Stimulated activated naive B cell treated with anti-CD40 and anti-IgM and Interleukin-4, amounts not matched to agents 10 μg/mL and 1 μg/mL and 100 μg/mL, for 72 hours (primary cell): ENCODE measurements at places on chromosomes 6 and 20.

DNA sequence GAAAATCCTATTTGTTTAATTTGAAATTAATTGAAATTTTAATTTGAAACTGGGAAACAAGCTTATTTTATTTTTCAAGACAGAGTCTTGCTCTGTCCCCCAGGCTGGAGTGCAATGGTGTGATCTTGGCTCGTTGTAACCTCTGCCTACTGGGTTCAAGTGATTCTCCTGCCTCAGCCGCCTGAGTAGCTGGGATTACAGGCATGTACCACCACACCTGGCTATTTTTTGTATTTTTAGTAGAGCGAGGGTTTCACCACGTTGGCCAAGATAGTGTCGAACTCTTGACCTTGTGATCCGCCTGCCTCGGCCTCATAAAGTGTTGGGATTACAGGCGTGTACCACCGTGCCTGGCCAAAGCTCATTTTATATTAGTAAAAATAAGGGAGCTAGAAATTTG is 4.2 kb downstream of the SRSF3 start:
- H3K27ac ChIP-seq, result no peak overlapping the region
- peaks cover 65% of the 10 kb centered on the region for H3K36me3 ChIP-seq
- no peaks in the 10 kb centered on the region for H3K27me3 ChIP-seq
- H3K4me1 ChIP-seq, result peaks cover 28% of the 10 kb centered on the region

DNA sequence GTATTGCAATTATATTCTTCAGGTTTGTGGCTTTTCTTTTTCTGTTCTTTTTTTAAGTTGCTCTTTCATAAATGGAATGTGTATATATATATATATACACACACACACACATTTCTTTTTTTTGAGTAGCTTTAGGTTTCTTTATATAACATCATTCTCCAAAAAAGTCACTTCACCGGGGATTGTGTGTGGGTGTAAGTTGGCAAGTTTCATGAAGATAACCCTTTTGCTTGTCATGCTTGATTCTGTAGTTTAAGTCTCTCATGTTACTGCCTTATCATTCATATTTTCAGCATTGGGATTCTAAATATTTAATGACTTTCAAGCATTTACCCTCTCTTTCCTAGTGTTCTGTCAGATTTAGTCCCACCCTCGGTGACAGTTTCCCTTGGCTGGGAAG is 181.0 kb downstream of the FARS2 start:
- no peaks in the 10 kb centered on the region for H3K27me3 ChIP-seq
- DNase-seq, result no peak
- H3K4me1 ChIP-seq, result peaks cover 5% of the 10 kb centered on the region

GRCh38 chr20:52704553-52704952 is 267.6 kb upstream of the TSHZ2 start:
- no peak for DNase-seq
- H3K36me3 ChIP-seq, result no peaks in the 10 kb centered on the region
- no peak overlapping the region for H3K27ac ChIP-seq
- H3K4me3 ChIP-seq, result no peak overlapping the region

- no peak overlapping the region for H3K27ac ChIP-seq
- H3K36me3 ChIP-seq, result peaks cover 4% of the 10 kb centered on the region
- H3K4me3 ChIP-seq, result no peak overlapping the region
- DNase-seq, result no peak
These were observed 2.4 kb downstream of the CEP85L start for GRCh38 chr6:118648866-118649554.

GRCh38 chr6:80347101-80347500 is 240.6 kb downstream of the BCKDHB start:
- DNase-seq, result no peak
- H3K27ac ChIP-seq, result no peak overlapping the region
- H3K27me3 ChIP-seq, result no peaks in the 10 kb centered on the region
- no peaks in the 10 kb centered on the region for H3K4me1 ChIP-seq
- H3K36me3 ChIP-seq, result no peaks in the 10 kb centered on the region

DNA sequence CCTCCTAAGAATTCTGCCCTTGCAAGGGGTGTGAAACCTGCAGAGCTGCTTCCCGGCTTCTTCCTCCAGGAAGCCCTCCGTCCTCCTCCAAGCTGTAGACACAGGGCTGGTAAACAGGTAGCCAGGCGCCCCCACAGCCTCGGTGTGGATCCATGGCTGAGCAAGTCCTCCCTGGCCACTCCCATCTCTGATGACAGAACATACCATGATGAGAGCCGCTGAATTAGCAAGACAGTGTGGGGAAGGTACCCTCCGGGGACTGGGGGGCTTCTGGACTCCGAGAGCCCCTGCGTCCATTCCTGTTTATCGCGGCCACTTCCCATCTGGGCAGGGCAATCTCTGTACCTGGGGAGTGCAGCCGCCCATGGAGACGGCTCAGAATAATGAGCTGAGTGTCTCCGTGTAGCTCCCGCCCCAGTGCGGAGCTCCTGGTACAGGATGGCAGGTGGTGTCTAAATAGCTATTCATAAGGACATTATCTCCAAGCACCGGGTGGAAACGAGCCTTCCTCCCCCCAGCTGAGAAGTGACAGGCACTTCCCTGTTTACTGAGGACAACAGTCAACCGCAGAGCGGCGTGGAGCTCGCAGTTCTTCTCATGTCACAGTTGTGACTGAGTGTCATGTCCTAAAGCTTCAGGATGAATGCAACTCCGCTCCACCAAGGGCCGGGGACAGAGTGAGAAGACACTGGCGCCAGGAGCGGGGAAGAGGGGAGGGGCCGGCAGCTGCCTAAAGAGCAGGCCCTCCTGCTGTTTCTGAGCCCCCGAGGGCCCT is 22.7 kb upstream of the NTSR1 start:
- peaks cover 9% of the 10 kb centered on the region for H3K36me3 ChIP-seq
- H3K4me1 ChIP-seq, result peaks cover 22% of the 10 kb centered on the region
- H3K4me3 ChIP-seq, result no peak overlapping the region

DNA sequence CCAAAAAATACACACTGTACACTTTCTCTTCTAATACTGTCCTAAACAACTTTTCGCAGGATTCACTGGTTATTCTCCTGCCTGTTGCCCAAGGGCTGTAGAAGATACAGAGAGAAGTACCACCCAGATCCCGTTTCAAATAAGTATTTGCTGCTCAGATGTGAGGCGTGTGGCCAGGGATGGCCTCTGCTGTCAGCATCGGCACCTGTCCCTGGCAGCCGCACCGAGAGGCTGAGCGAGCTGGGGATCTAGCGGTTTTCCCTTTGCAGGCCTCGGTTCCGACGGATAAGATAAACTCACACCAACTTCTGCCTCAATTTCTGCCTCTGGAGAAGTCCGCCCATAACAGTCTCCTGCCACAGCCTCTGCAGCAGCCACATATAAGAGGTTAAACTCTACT is 685.2 kb upstream of the AGPAT4 start:
- H3K4me1 ChIP-seq, result no peaks in the 10 kb centered on the region
- H3K27ac ChIP-seq, result no peak overlapping the region
- no peak for DNase-seq
- H3K4me3 ChIP-seq, result no peak overlapping the region

GRCh38 chr20:19543101-19543500 is 215.0 kb upstream of the RIN2 start:
- H3K36me3 ChIP-seq, result no peaks in the 10 kb centered on the region
- peaks cover 7% of the 10 kb centered on the region for H3K27me3 ChIP-seq
- H3K4me1 ChIP-seq, result no peaks in the 10 kb centered on the region
- no peak overlapping the region for H3K27ac ChIP-seq
- no peak for DNase-seq
- no peak overlapping the region for H3K4me3 ChIP-seq

DNA sequence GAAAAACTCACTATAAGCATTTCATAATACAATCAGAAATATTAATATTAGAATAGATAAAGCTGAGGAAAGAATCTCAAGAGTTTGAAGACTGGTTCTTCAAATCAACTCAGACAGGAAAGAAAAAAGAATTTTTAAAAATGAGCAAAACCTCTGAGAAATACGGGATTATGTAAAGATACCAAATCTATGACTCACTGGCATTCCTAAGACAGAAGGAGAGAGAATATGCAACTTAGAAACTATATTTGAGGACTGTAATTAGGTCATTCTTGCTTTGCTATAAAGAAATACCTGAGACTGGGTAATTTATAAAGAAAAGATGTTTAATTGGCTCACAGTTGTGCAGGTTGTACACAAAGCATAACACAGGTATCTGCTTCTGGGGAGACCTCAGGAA is 665.1 kb downstream of the RNF144B start:
- no peaks in the 10 kb centered on the region for H3K27me3 ChIP-seq
- H3K36me3 ChIP-seq, result no peaks in the 10 kb centered on the region
- H3K4me3 ChIP-seq, result no peak overlapping the region
- DNase-seq, result no peak
- H3K4me1 ChIP-seq, result no peaks in the 10 kb centered on the region

DNA sequence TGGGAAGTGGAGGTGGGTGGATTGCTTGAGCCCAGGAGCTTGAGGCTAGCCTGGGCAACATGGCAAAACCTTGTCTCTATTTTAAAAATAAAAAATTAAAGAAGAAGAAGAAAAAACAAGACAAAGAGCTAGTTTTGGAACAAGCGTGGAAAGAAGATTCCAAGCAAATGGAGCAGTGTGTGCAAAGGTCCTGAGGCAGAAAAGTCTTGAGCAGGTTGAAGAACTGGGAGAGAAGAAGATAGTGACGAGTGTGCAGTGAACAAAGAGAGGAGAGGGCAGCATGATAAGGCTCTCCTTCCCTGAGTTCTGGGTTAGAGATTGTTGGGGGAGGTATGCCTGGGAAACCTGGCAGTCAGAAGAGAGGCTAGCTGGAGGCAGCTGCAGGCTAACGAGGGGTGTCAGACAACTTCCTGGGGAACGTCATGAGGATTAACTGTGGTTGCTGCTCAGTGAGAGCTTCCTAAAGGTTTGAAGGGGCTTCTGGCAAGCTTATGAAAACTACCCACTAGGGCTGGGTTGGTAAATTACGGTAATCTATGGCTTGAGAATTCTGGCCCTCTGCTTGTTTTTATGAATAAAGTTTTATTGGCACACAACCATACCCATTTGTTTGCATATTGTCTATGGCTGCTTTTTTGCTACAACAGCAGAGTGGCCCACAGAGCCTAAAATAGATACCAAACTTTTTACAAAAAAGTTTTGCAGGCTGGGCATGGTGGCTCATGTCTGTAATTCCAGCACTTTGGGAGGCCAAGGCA is 128.9 kb downstream of the ZFP64 start:
- no peak overlapping the region for H3K27ac ChIP-seq
- H3K4me3 ChIP-seq, result no peak overlapping the region
- H3K4me1 ChIP-seq, result no peaks in the 10 kb centered on the region
- H3K36me3 ChIP-seq, result no peaks in the 10 kb centered on the region

DNA sequence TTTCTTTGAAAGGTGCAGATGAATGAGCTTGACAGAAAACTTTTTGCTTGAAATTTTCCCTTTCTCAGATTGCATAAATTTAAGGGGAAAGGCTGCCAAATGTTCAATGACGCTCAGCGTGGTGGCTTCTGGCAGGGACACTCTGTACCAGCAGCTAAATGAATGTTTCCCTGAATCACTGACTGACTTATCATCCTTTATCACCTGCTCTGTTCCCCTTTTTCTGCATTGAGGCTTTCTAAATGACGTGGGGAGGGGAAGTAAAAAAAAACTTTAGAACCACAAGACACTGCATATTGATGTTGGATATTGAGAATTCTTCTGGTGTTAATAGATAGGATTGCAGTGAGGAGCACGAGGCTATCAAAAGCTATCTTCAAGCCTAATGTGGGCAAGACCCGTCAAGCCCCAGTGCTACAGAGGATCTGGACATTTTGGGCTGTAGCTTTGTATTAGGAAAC is 46.9 kb upstream of the ENPP5 start:
- H3K4me1 ChIP-seq, result peaks cover 53% of the 10 kb centered on the region
- H3K27me3 ChIP-seq, result no peaks in the 10 kb centered on the region
- no peaks in the 10 kb centered on the region for H3K36me3 ChIP-seq
- DNase-seq, result peak; percentile 73
- H3K27ac ChIP-seq, result peak overlapping the region; percentile 84
- H3K4me3 ChIP-seq, result peak overlapping the region; percentile 17

DNA sequence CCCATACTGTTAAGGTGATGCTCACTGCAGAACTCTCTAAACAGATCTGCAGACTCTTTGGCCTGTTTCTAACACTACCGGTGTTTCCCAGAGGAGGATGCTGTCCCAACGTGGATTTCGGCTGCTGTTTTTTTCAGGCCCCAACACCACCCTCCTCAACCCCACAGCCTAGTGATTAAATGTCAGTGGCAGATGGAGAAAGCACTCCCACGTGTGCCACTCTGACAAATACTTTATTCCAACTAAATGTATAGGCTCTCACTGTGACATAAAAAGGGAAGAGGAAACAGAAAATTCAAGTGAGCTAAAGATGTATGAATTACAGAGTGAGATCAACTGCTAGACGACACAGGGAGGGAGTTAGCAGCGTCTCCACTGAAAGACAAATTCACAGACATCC is 3.6 kb downstream of the TBC1D20 start:
- H3K27ac ChIP-seq, result no peak overlapping the region
- peaks cover 8% of the 10 kb centered on the region for H3K36me3 ChIP-seq
- peaks cover 42% of the 10 kb centered on the region for H3K4me1 ChIP-seq

- H3K36me3 ChIP-seq, result no peaks in the 10 kb centered on the region
- H3K27me3 ChIP-seq, result no peaks in the 10 kb centered on the region
- no peaks in the 10 kb centered on the region for H3K4me1 ChIP-seq
- H3K27ac ChIP-seq, result no peak overlapping the region
These were observed 215.8 kb downstream of the PAX1 start for GRCh38 chr20:21921251-21921650.

DNA sequence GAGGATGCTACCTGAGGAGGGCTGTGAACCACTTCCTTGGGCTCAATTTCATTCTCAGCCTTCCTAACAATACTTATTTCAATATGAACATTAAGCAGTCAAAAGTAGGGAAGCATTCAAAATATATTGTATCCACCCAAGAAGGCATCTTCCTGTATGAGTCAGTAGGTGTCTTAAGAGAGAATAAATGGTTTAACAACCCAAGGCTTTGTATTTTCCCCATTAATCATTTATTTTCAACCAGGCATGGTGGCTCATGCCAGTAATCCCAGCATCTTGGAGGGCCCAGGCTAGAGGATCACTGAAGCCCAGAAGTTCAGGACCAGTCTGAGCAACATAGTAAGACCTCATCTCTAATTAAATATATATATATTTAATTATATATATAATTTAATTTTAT is 74.5 kb upstream of the MARCKS start:
- no peak for DNase-seq
- H3K27ac ChIP-seq, result no peak overlapping the region
- H3K27me3 ChIP-seq, result no peaks in the 10 kb centered on the region
- no peaks in the 10 kb centered on the region for H3K4me1 ChIP-seq

DNA sequence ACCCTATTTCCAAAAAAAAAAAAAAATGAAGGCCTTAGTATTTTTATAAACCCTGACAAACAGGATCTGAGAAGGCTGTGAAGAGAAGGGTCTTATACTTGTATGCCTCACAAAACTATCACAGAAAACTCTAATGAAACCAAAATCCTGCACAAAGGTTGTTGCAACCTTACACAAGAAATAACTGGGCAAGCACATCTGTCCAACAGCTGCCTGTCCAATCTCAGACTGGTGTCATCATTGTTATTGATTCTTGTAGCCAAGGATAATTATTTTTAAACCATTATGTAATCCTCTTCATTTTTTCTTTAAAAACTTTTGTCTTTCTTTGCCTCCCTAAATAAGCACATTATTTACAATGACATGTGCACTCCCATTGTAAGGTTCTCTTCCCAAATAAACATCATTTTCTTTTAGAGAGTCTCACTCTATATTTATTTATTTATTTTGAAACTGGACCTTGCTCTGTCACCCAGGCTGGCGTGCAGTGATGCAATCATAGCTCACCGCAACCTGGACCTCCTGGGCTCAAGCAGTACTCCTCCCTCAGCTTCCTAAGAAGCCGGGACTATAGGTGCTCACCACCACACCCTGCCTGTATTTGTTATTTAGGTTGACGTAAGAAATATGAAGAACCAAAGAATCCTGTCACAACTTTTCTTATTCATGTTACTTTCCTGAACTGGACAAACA is 697.1 kb downstream of the DOK5 start:
- no peak overlapping the region for H3K4me3 ChIP-seq
- H3K36me3 ChIP-seq, result no peaks in the 10 kb centered on the region
- no peak overlapping the region for H3K27ac ChIP-seq
- no peaks in the 10 kb centered on the region for H3K27me3 ChIP-seq
- no peak for DNase-seq
- H3K4me1 ChIP-seq, result no peaks in the 10 kb centered on the region
